ENCODE measurements at places on chromosomes 2 and 18. TPM values are rescaled to one million over a fixed set of nuclear protein-coding genes. Genes with fewer than 3 reads are reported as not detected.

The TGFA gene
- 1.3 TPM for total RNA-seq

The GRHL1 gene
- total RNA-seq = 8.0 TPM

The FAM161A gene
- total RNA-seq = 24.7 TPM

The KIAA2012 gene
- 1.3 TPM for total RNA-seq

The TRIM43 gene
- 1.4 TPM for total RNA-seq

GRCh38 chr2:63790906-63791305, 50.8 kb upstream of the UGP2 start:
- DNase-seq = no peak

DNA sequence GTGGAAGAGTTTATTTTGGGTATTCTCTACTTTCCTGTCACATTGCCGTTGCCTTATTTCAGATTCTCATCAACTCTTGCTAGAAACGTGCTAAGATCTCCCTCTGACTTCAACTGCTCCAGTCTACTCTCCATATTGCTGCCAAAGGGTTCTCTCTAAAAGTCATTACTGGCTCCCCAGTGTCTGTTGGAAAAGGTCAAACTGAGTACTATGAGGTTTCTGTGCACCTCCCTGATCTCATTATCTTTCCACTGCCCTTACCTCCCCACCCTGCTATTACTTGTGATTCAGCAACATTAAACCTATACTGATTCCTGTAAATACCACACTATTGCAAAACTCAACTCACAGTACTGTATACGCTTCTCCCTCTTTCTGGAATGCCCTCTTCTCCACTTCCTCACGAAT, 1.9 kb upstream of the KRCC1 start:
- DNase-seq = no peak

- DNase-seq = peak; percentile 32
These were observed 39.0 kb upstream of the PPP4R1 start for GRCh38 chr18:9653390-9653789.

DNA sequence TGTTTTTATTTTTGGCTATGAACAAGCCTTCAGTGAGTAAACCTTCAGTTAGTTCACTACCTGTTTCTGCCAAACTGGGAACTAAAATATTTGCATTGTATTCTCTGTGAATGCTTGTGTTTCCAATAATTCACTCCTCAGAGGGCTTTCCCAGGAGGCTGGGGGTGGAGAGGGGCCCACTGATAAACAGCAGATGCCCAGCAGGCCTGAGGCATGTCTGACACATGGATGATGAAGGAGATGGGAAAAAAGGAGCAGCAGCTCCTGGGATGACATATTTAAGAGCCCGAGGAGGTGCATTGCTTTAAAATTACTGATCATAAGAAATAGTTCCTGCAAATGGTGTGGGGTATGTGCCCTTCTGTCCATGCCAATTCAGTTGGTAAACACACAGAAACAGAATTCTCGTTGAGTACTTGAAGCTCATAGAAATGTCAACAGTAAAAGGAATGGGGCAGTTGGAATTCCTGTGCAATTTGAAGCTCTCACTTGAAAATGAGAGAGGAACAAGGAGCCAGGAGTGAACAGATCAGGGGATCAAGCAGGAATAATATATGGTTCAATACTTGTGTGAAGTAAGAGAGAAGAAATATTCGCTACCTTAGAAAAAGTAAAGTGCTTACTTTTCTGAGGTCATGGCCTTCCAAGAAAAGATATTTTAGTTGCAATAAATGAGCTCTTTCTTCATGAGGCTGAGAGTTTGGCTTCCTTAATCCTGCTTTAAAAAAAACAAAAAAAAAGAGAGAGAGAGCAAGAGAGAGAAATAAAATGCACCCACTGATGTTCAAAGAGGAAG, 22.0 kb upstream of the HNMT start:
- no peak for DNase-seq

- no peak for DNase-seq
These were observed 416.5 kb upstream of the KCNH7 start for GRCh38 chr2:163255086-163255485.

DNA sequence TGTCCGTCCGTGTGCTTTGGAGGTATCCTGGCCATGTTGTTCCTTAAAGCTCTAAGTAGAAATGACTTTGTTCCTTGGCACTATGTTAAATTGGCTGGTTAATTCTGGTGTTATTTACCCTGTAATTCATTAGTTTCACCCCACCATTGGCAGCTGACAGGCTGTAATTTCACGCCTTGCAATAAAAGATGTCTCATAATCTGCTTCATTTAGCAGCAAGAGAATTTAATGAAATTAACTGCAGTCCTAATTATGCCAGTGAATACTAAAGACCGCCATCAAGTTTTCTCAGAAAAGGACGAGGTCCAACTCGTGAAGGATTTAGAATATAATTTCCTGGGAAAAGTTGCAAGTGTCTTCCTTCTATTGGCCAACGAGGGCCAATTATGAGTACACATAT, 319.2 kb downstream of the GBX2 start:
- DNase-seq = no peak
